AG04449 (cell line): ENCODE measurements at places on chromosomes 5 and 9.

DNA sequence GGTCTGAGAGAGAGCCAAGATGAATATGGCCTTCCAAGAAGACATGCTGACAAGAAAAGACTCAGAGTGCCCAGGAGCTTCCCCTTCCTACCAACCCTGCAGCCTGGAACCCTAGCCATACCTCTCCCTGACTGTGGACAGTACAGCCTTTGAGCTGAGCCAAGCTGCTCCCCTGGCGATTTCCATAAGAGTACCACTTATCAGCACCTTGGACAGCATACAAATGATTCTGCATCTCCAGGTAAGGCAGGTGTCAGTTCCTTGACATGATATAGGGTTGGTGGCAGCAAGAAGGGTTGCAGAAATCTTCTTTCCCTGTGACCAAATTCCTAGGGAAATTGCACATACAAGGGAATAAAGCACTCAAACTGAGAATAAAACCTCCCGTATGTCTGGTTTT lies 58.3 kb downstream of the MFAP3 start:
- DNase-seq = no peak

- no peak for DNase-seq
Measured at GRCh38 chr5:132812781-132813598, at the start of gene SOWAHA. SOWAHA (plus strand) TSS chr5:132813302; CDS start chr5:132813622, 320 bp downstream.

- DNase-seq = no peak
Measured at GRCh38 chr5:179261301-179262125, 83.7 kb downstream of the ADAMTS2 start.

- no peak for DNase-seq
Measured at GRCh38 chr9:93963969-93964368, 8.8 kb upstream of the BARX1 start.

- DNase-seq = no peak
Measured at GRCh38 chr9:78630966-78631365, 334.0 kb downstream of the PSAT1 start.

DNA sequence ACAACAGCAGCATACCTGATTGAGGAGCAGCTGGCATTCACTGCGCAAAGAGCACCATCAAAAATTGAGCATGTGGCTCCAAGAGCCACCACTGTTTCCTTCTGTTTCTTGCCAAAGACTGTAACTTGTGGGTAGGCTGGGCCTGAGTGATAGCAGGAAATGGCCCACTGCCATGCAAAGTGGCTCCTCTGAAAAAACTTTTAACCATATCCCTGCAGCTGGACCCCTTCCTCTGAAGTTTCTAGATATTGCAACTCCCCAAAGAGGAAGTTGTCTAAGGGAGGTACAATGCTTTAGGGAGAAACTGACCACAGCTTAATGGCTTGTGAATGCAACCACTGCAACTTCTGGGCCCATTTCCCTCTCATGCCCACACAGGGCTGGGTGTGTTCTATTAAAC lies 355.4 kb upstream of the PDE4D start:
- DNase-seq = no peak

GRCh38 chr5:110460837-110461236 lies 265.6 kb downstream of the TMEM232 start:
- DNase-seq = no peak

DNA sequence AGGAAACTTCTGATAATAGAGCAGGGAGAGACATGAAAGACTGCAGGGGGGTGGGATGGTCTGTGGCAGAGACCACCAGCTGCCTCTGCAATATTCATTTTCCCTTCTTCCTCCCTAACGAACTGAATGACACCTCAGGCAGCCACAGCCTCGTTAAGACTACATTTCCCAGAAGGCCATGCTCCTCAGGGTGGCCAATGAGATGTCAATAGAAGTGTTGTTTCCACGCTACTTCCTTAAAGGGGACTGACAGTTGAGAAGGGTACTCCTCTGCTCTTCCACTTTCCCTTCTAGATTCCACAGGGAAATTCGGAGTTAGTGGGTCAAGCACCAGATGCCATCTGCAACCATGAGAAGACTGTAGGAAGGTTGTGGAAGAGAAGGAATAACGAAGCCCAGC lies 52.0 kb upstream of the DAPK1 start:
- no peak for DNase-seq

DNA sequence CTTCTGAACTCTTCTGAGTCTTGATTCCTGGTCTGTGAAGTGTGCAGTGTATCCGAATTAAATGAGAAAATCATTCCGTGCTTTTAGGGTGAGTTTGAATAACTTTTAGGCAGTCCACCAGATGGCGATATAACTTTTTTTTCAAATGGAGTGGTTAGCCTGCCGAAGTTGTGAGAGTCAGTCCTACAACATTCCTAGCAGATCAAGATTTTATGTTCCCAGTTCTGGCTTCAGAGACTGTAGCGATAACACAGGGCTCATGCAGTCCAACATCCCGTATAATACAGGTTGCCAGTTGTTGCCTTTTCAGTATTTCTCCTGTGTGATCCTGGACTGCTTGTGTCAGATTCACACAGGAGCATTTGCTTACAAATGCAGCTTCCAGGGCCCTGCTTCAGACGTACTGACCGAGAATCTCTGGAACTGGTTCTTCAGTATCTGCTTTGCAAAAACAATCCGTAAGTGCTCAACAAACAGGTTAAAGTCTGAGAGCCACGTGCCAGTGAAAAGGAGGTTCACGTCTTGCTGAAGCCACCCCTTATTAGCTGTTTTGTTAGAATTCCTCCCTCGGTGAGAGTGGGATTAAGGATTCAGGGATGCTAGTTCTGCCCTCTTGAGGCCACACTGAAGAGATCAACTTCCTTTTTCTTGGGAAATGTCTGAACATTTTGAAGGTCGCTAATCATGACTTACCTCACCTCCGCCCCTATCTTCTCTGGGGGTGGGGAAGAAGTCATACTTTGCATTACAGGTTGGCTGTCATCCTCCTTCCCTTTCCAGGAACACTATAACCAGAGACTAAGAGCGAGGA lies 22.8 kb downstream of the SMIM3 start:
- no peak for DNase-seq
